ENCODE measurements at places on chromosomes 12 and 14.

- no peak for DNase-seq
Measured at GRCh38 chr14:23125011-23125410, 6.0 kb upstream of the CEBPE start.

DNA sequence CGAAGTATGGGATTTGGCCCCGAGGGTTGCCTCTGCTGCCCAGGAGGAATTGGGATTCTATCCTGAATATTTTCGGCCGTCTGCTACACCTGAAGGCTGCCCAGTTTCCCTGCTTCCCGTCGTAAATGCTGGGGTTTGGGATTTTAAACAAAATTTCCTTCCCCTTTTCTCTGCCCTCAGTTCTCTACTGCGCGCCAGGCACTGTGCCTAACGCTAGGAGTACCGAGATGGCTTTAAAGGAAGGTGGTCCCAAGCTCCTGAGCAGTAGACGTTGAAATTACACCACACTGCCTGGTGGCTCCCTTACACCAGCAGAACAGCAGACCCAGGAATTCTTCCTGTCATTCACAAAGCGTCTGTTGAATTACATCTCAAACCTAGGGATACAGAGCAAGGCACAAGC is 566 bp upstream of the PRDM4 start:
- peak; percentile 17 for DNase-seq

DNA sequence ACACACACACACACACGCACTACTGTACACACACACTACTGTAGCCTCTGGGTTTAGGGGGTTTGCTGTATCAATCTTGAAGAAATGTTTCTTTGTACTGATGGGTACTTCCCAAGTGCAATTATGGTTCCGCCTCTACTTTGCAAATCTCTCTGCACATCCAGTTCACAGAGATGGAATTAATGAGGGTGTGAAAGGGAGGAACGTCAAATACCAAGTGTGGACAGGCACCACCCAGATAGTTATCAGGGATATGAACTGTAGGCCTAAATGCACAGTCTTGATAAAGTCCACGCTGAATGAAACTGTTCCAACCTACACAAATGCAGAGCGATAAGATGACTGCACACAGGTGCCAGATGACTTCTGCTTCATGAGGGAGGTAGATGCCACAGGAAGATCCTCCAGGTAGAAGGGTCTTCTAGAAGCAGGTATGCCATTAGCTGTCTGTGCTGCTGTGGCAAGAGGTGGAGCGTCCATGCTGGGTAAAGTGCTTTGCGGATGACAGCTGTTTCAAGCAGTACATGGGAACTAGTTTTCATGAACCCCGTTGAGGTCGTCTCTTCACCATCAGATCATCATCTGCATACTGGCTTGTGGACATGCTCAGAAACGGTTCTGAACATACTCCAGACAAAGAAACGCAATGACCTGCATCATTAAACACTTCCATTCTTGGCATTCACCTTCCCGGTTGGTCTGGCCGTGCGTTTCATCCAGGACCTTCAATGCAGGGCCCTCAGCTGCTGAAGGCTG is 314.3 kb upstream of the RTL1 start:
- DNase-seq = no peak

DNA sequence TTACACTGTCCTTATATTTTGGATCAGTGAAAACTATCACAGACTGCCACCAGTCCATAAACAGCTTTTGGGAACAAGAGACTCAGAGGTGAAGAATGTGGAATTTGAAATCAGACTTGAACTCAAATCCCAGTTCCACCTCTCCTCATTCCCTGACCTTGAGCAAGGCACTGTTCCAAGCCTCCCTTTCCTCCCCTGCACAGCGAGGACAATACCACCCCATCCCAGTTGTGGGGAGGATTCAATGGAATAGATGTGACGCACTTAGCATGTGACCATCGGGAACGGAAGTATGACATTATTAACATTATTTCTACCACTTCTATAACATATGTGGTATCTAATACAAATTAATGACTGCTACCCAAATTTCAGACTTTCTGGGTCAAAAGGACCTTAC is 63.5 kb downstream of the DPF3 start:
- no peak for DNase-seq

DNA sequence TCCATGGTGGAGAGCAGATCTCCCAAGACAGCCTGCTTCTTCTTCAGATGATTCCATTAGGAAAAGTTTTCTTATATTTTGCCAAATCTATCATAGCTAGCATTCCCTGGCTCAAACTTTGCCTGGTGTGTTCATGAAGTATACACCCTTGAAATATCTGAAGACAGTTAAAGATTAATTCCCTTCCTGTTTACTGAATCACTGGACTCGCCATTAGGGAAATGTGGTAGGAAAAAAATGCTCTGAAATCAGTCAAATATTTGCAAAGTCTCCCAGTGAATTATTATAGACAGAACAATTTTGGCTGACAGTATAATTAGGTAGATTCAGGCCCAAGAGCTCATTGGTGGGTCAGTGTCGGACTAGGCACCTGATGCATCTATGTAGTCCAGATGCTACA is 86.5 kb downstream of the PDZRN4 start:
- no peak for DNase-seq

GRCh38 chr12:24083838-24084237 is 134.4 kb upstream of the SOX5 start:
- no peak for DNase-seq

- DNase-seq = no peak
Measured at GRCh38 chr12:61365001-61365400, 895.2 kb upstream of the USP15 start.

DNA sequence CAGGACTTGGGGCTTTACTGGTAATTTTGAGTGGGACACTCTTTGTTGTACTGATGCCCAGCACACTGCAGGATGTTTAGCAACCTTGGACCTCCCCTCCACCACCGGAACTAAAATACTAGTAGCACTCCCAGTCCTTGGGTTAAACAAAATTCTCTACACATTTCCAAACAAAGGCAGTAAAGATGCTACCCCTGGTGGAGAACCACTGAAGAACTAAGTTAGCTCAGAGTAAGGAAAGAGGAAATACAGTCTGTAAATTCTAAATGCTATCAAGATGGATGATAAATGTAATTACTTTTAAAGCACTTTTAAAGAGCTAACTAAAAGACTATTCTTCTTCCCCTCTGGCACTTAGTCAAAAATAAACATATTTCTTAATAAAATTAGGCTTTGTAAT is 64.1 kb downstream of the LRP6 start:
- no peak for DNase-seq

DNA sequence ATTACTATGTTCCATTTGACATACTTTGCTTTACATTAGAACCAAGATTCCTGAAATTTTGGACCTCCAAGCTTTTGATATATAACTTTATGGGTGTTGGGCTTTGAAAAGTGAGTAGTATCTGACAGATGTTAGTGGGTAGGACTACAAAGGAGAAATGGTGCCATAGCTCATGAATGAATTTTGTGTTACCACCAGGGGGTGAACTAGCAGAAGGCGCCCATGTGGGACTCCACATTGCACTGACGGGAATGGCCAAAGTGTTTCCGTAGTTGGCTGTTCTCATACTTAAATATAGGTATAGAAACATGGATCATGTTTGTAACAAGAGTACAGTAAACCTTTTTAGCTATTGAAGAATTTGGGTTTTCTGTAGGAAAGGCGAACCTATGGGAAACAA is 337.5 kb downstream of the FLRT2 start:
- DNase-seq = peak; percentile 63

DNA sequence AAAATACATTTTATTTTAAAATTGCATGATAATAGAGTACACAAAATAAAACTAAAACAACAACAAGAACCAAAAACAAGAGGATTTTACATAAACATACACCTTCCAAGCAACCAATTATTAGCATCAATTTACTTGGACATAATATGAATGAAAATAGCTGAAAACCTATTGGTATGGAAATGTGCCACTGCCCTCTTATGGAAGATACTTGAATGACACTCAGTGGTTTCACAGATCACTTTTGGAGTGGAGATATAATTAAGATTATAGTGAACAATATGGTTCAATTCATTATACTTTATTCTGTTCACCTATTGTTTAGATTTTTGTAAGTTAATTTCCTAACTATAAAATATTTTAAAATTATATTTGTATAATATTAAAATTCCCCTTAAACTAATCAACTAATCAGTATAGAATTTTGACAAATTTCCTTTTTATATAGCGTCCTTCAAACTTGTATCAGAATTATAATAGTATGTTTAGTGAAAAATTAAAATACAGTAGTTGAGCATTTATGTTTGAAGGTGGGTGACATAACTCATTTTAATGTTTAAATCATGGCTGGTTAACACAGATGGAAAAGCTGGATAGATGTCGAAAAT is 70.1 kb downstream of the SLC6A15 start:
- peak; percentile 24 for DNase-seq

GRCh38 chr14:46819117-46819516 is 167.5 kb upstream of the RPL10L start:
- DNase-seq = no peak

- DNase-seq = peak; percentile 53
Measured at GRCh38 chr12:89351489-89352241, 636 bp downstream of the DUSP6 start.

DNA sequence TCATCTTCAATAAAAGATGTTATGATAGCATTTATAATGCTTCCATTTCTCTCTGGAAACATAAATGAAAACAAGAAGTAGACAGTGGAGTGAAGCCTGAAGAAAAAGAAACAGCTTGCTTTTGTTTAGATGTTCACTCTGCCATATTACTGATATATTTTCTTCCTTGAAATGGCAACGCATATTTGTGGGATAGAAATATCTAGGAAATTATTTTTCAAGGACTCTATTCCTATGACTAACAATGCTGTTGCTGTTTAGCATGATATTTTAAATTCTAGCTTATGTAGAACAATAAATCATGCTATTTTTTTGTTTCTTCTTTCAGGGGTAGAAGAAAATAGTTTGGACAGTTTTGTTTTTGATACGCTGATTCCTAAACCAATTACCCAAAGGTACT is 359.0 kb downstream of the NAV3 start:
- no peak for DNase-seq

GRCh38 chr12:68821357-68822188 is 13.6 kb downstream of the MDM2 start:
- no peak for DNase-seq

- no peak for DNase-seq
Measured at GRCh38 chr12:104494137-104494792, 37.5 kb downstream of the CHST11 start.

DNA sequence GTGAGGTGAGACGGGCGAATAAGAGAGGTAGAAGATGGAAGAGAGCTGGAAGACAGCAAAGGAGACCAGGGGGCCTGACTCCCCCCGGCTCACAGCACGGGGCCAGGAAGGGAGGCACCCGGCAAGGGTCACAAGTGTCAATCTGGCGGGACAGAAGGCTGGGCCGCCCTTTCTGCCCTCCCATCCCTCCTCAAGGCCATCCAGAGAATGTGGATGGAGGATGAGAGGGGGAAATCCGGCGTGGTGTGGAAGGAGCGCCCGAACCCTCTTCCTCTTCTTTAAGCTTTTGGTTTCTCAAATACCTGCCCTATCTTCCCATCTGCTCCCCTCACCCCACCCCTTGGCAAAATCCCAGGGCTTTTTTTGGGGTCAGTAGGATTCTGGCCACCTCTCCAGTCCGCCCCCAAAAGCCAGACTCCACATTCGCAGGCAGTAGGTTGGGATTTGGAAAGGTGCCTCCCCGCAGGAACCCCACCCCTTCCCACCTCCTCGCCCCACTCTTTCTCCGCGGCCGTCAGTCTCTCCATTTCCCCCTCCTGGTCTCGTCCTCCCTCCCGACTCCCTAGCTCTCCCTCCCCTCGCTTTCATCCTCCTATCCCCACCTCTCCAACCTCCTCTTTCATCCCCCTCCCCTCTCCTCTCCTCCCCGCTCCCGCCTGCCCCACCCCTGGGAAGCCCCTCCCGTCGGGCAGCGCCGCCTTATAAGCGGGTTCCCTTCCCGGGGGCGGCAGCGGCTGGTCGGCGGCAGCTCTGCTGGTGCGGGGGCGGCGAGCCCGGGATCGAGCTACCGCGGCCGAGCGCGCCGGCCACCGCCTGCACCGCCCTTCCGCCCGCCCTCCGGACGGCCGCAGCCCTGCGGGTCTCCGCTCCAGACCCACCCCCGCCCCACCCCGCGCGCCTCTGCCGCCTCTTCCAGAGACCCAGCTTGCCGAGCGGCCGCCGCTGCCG is at the start of gene PTMS:
Gene PTMS (plus strand): TSS at position 730 of the 948 bp plus-strand sequence. CDS start 343 bp downstream, outside the sequence.
- DNase-seq = peak; percentile 92

GRCh38 chr14:28763751-28764256 is 2.8 kb upstream of the FOXG1 start:
- DNase-seq = peak; percentile 25

DNA sequence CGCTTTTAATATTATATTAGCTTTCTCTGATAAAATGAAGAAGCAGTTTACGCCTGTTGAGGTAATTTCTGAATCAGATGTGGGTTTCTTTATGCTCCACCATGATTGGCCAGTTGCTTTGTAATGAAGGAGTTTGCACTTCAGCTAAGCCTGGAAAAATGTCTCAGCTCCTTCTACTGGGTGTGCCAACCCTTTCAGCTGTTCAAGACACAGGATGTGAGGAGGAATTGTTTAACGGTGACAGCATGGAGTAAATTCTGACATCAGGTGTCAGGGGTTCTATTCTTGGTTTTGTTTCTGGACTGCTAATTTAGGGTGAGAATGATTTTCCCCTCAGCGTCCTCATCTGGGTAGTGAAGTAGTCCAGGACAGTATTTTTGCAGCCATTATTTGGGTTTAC is 43.5 kb downstream of the FLRT2 start:
- DNase-seq = no peak

DNA sequence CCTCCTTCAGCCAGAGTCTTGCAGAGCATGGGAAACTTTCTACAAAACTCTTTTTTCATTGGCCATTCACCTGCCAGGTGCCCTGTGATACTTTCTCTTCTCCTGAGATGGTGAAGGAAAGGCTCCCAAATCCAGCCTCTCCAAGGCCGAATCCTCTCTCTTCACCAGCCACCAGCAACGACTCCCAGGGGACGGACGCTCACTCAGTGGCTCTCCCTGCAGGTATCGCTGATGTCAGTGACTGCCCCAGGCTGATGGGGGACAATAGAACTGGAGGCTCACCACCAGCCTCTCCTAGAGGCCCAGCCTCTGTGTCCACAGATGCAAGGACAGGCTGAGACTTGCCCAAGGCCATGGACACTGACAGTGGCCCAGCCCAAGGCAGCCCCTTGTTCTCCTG is 204.1 kb downstream of the BCL11B start:
- DNase-seq = no peak

DNA sequence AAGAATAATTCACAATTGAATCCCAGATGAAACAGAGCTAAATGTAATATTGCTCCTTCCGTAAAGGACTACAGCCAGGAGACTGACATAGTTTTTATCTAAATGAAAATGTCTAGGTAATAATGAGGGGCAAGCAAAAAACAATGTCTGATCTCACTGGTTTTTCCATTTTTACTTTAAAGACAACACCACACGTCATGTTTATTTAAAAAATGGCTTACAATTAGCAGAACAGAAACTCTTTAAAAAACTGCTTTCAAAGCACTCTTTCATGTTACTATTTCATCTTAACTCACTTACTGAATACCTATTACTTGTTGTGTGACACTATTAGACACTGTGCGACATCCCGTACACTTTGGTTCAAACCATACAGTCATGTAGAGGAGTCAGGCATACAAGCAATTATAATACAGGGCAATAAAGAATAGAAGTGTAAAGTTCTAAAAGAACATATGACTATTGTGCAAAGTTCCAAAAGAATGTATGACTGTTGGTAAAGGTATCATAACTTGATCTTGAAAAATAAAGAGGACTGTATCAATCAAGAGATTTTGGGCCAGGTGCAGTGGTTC is 9.1 kb downstream of the BTBD7 start:
- no peak for DNase-seq

GRCh38 chr12:34399631-34400410 is 377.5 kb downstream of the ALG10 start:
- DNase-seq = no peak

- DNase-seq = no peak
Measured at GRCh38 chr12:13277293-13277692, 80.8 kb downstream of the EMP1 start.

GRCh38 chr12:32788405-32788804 is 32.7 kb upstream of the YARS2 start:
- no peak for DNase-seq
